Right atrium auricular region (tissue), 2 donors: ENCODE measurements at places on chromosomes 1 and 21.

GRCh38 chr1:43832255-43832654, 101.3 kb upstream of the ARTN start:
- H3K4me3 ChIP-seq = no peak overlapping the region
- no peaks in the 10 kb centered on the region for H3K27me3 ChIP-seq
- H3K36me3 ChIP-seq = no peaks in the 10 kb centered on the region
- H3K4me1 ChIP-seq = no peaks in the 10 kb centered on the region
- H3K27ac ChIP-seq = no peak overlapping the region
- no peak for DNase-seq

GRCh38 chr21:45132841-45133573, 58.6 kb downstream of the ADARB1 start:
- no peaks in the 10 kb centered on the region for H3K36me3 ChIP-seq
- H3K27ac ChIP-seq = peak overlapping the region; percentile 15
- DNase-seq = no peak
- H3K4me1 ChIP-seq = peaks cover 74% of the 10 kb centered on the region
- no peak overlapping the region for H3K4me3 ChIP-seq

DNA sequence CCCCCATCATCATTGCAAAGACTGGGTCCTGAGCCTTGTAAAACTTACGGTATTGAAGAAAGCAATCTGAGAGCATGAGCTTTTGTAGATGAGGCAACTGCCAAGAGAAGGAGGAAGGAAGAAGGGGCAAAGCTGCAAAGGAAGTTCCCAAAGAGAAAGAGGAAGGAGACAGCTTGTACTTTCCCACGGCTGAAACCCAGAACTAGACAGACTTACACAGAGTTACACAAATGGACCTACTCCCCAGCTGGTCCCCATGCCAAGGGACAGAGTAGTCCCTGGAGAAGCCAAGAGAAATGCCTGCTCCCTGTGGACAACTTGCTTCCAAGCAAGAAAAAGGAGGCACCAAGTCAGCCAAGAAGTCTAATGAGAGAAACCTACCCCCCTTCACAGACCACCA, 22.6 kb downstream of the SLC5A9 start:
- DNase-seq = peak; percentile 59
- H3K4me1 ChIP-seq = no peaks in the 10 kb centered on the region
- no peak overlapping the region for H3K4me3 ChIP-seq
- H3K36me3 ChIP-seq = no peaks in the 10 kb centered on the region
- no peaks in the 10 kb centered on the region for H3K27me3 ChIP-seq

DNA sequence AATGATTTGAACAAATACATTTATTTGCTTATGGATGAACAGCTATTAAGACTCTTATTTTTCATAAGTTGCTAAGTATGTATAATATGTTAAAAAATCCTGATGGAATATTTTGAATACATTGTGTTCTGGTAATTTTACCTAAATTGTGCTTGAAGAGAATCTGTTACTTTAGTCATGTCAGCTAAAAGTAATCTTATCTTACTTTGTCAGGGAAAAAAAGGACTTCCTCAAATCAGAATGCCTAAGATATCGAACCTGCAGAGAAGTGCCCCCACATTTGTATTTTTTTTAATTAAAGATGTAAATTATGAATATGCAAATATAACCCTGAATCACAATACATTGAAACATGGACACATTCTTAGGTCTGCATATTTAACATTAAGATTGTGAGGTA, 1331.7 kb downstream of the MRPL39 start:
- no peak overlapping the region for H3K4me3 ChIP-seq
- no peaks in the 10 kb centered on the region for H3K27me3 ChIP-seq
- no peaks in the 10 kb centered on the region for H3K4me1 ChIP-seq
- no peak for DNase-seq
- H3K27ac ChIP-seq = no peak overlapping the region

GRCh38 chr1:149843431-149844041, 55.8 kb upstream of the BOLA1 start:
- H3K4me1 ChIP-seq = no peaks in the 10 kb centered on the region
- H3K4me3 ChIP-seq = peak overlapping the region; percentile 56

GRCh38 chr1:234627009-234627950, 17.3 kb upstream of the IRF2BP2 start:
- no peaks in the 10 kb centered on the region for H3K36me3 ChIP-seq
- no peak overlapping the region for H3K4me3 ChIP-seq
- H3K27ac ChIP-seq = no peak overlapping the region
- DNase-seq = no peak

- no peaks in the 10 kb centered on the region for H3K4me1 ChIP-seq
- DNase-seq = no peak
- no peaks in the 10 kb centered on the region for H3K36me3 ChIP-seq
Observed at GRCh38 chr1:67336783-67337182, 29.1 kb downstream of the IL12RB2 start.

DNA sequence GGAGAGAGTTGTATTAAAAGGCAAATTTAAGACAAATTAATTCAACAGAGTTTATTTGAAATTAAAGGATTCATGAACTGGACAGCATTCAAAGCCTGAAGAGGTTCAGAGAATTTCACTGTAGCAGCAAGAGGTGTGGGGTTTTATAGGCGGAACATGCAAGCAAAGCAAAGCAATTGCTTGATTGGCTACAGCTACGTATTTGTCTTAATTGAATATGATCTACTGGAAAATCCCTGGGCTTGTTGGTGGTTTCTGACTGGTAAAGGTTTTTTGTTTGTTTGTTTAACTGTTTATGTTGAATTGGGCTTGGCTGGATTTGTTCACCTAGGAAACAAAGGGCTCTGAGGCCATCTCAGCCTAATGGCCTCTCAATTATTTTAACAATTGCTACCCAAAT, 61.5 kb downstream of the KCNK1 start:
- no peak for DNase-seq
- no peaks in the 10 kb centered on the region for H3K4me1 ChIP-seq
- H3K36me3 ChIP-seq = peaks cover 9% of the 10 kb centered on the region
- no peak overlapping the region for H3K4me3 ChIP-seq
- H3K27me3 ChIP-seq = no peaks in the 10 kb centered on the region
- H3K27ac ChIP-seq = peak overlapping the region; percentile 93

GRCh38 chr1:247906504-247907047, 11.2 kb downstream of the OR2W3 start:
- H3K4me3 ChIP-seq = peak overlapping the region; percentile 14
- H3K4me1 ChIP-seq = no peaks in the 10 kb centered on the region
- no peaks in the 10 kb centered on the region for H3K27me3 ChIP-seq
- no peaks in the 10 kb centered on the region for H3K36me3 ChIP-seq
- H3K27ac ChIP-seq = no peak overlapping the region

DNA sequence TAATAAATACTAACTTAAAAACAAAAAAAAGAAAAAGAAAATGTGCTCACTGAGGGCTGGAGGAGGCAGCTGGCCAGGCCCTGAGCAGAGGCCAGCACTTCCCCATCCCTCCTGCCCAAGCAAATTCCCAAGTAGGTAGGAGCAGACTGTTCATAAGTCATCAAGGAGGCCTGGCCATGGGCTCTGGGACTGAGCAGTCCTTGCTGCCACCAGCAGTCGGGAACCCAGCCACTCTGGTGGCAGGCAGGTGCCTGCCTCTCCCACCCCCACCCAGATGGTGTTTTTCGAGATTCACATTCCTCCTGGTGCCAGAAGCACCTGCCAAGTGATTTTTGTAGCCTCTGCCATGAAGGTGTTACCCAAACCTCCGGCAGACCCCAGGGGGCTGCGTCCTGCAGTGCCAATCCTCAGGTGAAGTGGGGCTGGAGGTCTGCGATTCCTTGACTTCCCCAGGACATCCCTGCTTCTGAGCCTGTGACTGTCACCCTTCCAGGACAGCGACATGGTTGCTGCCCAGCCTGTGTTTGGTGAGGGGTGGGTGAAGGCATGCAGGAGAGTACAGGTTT, 204.2 kb upstream of the TMEM51 start:
- no peaks in the 10 kb centered on the region for H3K27me3 ChIP-seq
- peaks cover 32% of the 10 kb centered on the region for H3K4me1 ChIP-seq

DNA sequence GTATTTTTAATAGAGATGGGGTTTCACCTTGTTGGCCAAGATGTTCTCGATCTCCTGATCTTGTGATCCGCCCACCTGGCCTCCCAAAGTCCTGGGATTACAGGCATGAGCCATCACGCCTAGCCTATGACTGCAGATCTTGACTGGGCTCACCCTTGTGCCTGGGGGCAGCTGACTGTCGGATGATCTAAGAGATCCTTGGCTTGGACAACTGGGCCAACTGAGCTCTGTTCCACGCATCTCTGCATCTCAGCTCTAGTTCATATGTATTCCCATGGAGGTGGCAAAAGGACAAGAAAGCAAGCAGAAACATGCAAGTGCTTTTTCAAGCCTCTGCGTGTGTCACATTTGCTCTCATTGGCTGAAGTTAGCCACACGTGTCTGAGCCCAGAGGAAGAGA, 75.8 kb upstream of the SELENON start:
- no peaks in the 10 kb centered on the region for H3K4me1 ChIP-seq
- H3K27me3 ChIP-seq = no peaks in the 10 kb centered on the region
- no peak overlapping the region for H3K27ac ChIP-seq
- no peak for DNase-seq

DNA sequence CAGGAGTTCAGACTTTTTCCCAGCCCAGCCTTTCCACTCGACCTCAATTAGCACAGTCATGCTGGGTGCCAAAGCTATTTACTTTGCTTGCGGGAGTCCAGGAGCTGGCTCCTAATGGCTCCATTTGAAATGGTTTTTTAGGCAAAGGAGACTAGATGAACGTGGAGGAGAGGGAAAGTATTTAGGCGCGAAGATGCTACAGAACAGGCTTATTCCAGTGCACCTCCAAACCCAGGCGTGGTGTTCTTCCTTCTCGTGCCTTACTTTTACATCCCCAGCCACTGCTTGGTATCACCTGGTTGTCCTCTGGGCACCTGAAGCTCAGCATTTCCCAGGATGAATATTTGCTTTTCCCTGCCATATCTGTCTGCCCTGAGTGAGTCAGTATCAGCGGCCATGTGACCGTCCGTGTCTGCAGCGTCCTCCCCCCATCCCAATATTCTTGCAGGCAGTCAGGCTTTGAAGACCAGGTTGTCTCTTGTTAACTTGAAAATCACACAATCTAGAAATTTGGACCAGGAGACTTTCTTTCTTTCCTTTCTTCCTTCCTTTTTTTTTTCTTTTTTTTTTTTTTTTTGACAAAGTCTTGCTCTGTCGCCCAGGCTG, 198.5 kb downstream of the DYRK1A start:
- H3K4me3 ChIP-seq = peak overlapping the region; percentile 78
- H3K27me3 ChIP-seq = no peaks in the 10 kb centered on the region
- DNase-seq = no peak

GRCh38 chr21:29181799-29182470, 51.5 kb downstream of the MAP3K7CL start:
- peak overlapping the region; percentile 92 for H3K27ac ChIP-seq
- H3K4me3 ChIP-seq = peak overlapping the region; percentile 40
- no peaks in the 10 kb centered on the region for H3K36me3 ChIP-seq

GRCh38 chr21:32093646-32094462, 185.0 kb downstream of the MIS18A start:
- H3K27ac ChIP-seq = peak overlapping the region; percentile 55
- no peak overlapping the region for H3K4me3 ChIP-seq

DNA sequence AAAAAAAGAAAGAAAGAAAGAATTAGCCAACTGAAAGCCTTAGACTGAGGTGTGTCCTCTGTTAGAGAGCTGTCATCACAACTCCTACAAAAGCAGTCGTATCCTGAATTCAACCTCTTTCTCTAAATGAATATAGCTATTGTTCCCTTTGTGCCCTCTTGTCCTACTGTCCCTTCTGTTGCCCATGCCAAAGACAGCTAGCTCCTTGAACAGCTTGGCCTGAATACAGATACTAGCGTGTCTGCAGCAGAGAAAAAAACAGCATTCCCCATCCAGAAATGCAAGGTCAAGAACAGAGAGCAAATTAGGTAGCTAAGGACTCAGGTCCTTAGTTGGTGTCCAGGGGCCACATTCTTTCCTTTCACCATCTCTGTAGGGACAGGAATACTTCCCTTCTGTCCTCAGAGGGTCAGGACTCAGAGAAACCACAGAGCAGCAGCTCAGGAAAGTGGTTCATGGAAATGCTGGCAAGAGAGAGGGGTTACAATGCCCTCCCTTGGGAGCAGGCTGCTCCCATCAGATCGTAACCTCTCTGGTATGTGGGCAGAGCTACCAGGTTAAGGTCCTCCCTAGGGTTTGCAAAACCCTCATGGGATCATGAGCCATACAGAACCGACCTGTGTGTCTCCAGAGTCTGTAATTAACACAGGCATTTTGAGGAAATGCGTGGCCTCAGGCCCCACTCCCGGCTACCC, 1.8 kb upstream of the ZBTB48 start:
- H3K36me3 ChIP-seq = no peaks in the 10 kb centered on the region
- H3K4me1 ChIP-seq = peaks cover 34% of the 10 kb centered on the region
- H3K4me3 ChIP-seq = no peak overlapping the region
- no peaks in the 10 kb centered on the region for H3K27me3 ChIP-seq
- no peak for DNase-seq
- H3K27ac ChIP-seq = peak overlapping the region; percentile 96

DNA sequence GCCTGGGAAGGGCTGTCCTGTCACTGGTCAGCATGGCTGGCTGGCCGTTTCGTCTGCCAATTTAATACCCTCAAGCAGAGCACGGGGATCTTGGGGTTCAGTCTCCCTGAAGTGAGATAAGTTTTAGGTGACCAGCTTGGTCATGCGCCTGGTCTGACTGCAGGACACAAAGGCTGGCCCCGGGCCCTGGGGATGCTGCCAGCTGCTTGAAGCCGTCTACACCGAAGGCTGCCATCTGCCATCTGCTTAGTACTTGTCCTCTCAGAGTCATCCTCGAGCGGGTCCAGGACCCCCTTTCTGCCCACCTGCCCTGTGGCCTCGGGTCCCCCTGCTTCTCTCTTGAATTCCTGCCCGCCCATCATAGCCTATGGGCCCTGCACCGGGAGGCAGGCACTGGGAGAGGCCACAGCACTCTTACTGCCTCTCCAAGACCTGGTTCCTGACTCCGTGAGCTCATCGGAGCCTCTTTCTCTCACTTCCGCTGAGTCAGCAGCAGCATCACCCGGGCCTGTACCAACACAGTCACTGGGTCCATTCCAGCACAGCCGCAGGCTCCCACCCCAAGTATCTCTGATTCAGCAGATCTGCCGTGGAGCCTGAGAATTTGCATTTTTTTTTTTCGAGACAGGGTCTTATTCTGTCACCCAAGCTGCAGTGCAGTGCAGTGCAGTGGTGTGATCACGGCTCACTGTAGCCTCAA, 7.0 kb downstream of the FBLIM1 start:
- no peak overlapping the region for H3K4me3 ChIP-seq
- H3K27ac ChIP-seq = no peak overlapping the region
- H3K27me3 ChIP-seq = no peaks in the 10 kb centered on the region
- peaks cover 41% of the 10 kb centered on the region for H3K36me3 ChIP-seq
- H3K4me1 ChIP-seq = no peaks in the 10 kb centered on the region
- no peak for DNase-seq

DNA sequence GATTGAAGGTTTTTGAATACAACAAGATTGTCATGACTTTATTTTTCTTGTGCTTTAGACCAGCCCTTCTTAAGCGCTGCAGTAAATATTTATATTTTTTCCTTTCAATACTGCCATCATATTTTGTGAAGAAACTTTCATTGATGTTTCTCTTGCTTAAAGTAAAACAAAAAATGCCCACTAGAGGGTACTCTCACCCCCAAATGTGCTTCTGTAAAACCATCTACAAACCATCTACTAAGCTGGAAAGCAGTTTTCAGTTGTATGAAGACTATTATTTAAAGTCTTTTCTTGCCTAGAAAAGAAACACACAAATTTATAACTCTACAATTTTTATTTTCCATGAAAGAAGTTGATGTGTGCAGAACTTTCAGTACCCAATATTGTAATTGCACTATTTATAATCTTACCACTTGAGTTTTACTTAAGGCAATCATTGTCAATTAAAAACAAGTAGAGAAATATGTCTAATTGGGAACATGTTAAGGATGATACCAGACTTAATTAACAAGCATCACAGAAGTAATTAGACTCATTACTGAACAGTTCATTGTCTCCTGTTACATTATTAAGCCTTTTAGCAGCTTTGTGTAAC, 10.7 kb downstream of the LEPR start:
- H3K4me1 ChIP-seq = peaks cover 10% of the 10 kb centered on the region
- H3K36me3 ChIP-seq = peaks cover 26% of the 10 kb centered on the region
- H3K27me3 ChIP-seq = no peaks in the 10 kb centered on the region
- no peak overlapping the region for H3K4me3 ChIP-seq
